ENCODE measurements at places on chromosomes 6 and 20. TPM values are rescaled to one million over a fixed set of nuclear protein-coding genes. Genes with fewer than 3 reads are reported as not detected.

SLC17A1 gene
- not detected for total RNA-seq

DNA sequence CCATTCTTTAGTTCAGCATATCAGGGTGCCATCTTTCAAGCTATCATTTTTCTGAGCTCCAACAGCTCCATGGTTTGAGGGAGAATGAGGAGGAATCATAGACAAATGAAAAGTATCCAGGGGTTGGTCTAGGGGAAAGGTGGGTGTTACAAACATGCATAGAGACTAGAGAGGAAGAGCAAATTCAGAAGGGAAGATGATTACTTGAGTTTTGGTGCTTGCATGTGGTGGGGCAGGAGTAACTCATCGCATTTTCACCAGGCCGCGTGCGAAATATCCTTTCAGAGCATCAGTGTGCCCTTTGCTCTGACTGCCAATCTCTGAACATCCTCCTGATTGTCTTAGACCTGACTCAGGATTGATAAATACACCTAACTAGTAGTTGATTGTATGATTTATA lies 7.7 kb upstream of the BICRAL start:
- peak overlapping the region; percentile 72 for H3K4me3 ChIP-seq
- H3K4me1 ChIP-seq, result peaks cover 74% of the 10 kb centered on the region
- H3K27ac ChIP-seq, result peak overlapping the region; percentile 91
- H3K36me3 ChIP-seq, result peaks cover 24% of the 10 kb centered on the region
- no peaks in the 10 kb centered on the region for H3K27me3 ChIP-seq
- DNase-seq, result peak; percentile 36

DNA sequence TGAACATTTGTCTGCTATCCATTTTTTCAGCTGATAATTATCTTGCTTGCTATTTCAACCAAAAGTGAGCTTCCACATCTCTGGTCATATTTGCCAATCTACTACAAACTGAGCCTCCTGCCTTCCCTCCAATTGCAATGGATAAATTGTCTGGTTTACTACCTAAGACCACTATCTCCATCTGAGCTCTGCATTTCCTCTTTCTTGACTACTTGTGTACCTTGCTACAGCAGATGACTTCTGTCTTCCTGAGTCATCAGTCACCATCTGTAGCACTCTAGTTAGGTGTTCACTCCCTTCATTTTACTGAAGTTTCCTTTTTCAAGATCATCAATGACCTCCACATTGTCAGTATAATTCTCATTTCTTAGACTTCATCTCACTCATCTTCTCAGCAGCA lies 33.5 kb upstream of the PHIP start:
- H3K27me3 ChIP-seq, result peaks cover 2% of the 10 kb centered on the region
- H3K27ac ChIP-seq, result no peak overlapping the region
- no peak overlapping the region for H3K4me3 ChIP-seq
- DNase-seq, result no peak
- H3K4me1 ChIP-seq, result peaks cover 1% of the 10 kb centered on the region
- no peaks in the 10 kb centered on the region for H3K36me3 ChIP-seq

DNA sequence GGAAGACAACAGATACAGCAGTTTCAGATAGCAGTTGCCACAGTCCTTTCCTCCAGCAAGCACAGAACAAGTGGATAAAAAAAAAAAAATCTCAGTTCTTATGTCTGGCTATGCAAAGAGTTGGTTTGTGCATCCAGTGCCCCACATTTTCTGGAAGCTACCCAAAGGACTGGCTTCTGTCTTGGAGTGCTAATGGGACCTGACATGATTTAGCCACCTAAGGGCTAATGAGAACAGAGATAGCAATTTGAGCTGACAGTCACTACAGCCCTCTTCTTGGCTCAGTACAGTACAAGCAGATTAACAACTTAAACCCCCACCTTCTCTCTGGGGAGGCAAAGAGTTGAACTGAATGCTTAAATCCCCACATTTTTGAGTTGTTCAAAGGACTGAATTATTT lies 976.8 kb downstream of the TBC1D32 start:
- no peaks in the 10 kb centered on the region for H3K27me3 ChIP-seq
- H3K4me1 ChIP-seq, result peaks cover 5% of the 10 kb centered on the region
- no peak overlapping the region for H3K27ac ChIP-seq
- no peak overlapping the region for H3K4me3 ChIP-seq
- DNase-seq, result no peak

DNA sequence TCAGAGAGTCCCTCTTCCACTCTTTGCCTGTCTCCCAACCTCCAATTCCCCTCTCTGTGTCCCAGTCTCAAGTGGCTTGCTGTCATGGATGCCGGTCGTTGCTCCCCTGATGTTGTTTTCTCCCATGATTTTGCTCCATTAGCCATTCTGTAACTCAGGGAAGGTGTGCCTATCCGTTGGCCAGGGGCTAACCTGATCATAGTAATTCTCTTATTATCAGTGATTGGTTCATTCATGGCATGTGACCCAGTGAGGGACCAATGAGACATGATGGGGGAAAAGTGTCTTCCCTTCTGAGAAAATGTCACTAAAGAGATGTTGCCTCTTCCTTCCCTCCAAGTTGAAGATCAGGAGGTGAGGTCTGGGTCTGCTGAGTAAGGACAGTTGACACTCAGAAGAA lies 214.5 kb downstream of the FARS2 start:
- peaks cover 2% of the 10 kb centered on the region for H3K4me1 ChIP-seq
- H3K27me3 ChIP-seq, result no peaks in the 10 kb centered on the region
- no peaks in the 10 kb centered on the region for H3K36me3 ChIP-seq
- no peak overlapping the region for H3K4me3 ChIP-seq
